ENCODE measurements at places on chromosomes 11 and 22.
A peak's percentile ranks its signal among the peaks of the same experiment; 100 is the strongest.

GRCh38 chr11:59866397-59866796 lies at the start of gene TCN1:
Gene TCN1 (minus strand): TSS chr11:59866487. CDS start chr11:59866470, 17 bp downstream.
- no peak for DNase-seq

DNA sequence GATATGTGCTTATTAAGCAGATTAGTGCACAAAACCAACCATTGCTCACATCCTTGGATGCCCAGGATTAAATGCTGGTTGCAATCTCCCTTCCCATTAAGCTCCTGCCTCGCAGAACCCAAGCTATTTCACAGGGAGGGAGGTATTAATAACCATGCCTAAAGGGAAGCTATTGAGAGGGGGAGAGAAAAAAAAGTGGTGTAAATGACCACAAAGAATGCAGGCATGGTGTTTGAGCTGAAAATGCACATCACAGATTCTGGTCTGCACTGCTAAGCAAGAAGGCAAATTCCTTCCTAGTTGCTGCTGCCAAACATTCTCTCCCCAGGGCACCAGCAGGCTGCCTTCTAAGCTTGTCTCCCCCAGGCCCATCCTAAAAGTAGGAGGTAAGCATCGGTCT lies 92.0 kb upstream of the ISX start:
- no peak for DNase-seq

GRCh38 chr11:63670096-63670432 lies 1.1 kb downstream of the ATL3 start:
- no peak for DNase-seq

DNA sequence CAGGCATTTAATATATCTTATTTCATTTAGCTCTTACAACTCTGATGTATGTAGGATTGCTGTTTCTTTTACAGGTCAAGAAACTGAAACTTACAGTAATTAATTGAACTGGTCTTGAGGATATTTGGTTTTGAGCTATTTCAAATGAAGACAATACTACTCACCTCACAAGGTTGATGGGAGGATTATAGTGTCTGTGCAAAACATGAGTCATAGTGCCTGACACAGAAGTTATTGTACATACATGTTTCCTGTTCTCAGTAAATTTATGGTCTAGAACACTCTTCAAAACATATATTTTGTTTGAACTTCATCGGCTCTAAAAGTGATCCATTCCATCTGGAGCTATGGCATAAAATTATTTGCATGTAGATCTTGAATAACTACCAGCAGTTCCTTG lies 61.9 kb downstream of the CECR2 start:
- DNase-seq, result no peak

DNA sequence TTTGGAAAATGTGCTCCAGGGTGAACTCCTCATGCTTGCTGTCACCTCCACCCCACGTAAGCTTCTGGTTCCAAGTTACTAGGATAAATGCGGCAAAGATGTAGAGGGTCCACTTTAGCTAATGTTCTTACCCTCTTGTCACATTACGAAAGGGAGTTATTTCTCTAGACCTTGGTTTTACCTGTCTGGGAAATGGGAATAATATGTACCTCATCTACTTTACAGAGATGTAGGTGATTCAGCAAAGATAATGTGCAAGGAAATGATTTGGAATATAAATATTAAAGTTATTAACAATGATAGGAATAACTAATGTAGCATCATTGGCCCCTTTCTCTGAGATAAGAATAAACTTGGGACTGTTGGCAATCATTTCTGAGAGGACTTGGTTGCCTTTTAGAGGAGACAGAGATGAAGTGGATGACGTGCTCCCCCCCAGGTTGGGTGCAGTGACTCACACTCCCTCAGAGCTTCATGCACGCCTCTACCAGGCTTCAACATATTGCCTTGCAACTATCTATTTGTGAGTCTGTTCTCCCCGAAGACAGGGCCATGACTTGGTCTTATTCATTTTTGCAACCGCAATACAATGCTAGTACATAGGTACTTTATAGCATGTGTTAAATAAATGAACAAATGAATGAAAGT lies 97.1 kb downstream of the ME3 start:
- DNase-seq, result no peak

DNA sequence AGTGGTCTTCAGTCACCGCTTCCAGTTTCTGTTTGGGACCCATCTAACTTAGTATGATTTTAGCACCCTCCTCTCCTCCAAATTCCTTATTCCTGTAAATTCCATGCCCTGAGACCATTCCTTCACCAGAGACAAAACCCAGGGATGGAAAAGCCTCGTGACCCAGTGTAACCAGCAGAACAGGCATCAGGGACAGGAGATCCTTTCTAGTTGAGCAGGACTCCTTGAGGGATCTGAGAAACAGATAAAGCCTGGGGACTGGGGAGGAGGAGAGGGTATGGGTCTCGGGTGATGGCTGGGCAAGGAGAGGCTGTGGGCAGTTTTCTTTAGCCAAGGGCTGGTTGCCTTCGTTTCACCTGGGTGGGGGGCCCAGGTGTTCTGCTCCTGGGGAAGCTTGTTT lies 40.9 kb downstream of the TEAD1 start:
- DNase-seq, result no peak

DNA sequence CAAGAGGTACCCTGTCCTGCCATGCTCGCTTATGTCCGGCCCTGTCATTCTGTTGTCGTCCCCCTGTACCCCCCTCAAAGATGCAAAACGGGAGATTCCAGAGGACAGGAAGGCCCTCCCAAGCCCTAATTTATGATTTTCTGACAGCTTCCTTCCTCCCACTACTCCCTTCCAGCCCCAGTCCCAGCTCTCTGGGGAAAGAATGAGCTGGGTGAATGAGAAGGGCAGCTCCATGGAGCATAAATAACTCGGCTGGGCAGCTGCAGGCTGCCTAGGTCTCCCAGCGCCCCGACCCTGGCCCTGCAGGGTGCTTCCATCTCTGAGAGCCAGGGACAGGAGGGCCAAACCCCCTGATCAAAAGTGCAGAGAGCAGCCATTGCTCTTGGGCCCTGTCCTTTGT lies 3.9 kb upstream of the EMID1 start:
- no peak for DNase-seq

DNA sequence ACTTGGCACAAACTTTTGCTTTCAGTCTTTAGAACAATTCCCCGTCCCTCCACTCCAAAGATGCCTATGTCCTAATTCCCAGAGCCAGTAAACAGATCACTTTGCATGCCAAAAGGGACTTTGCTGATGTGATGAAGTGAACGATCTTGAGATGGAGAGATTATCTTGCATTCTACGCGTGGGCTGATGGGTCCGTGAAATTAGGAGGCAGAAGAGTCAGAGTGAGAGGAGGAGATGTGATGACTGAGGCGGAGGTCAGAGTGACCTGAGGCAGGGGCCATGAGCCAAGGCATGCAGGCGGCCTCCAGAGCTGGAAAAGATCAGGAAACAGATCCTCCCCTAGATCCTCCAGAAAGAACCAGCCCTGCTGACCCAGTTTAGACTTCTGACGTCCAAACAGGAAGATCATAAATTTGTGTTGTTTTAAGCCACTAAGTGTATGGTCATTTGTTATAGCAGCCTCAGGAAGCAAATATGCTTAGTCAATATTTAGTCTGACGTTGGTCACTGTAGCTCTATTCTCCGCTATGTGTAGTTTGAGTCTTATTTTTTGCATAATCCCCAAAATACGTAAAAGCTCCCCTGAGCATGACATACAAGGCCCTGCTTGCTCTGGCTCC lies 76.0 kb upstream of the TIMP3 start:
- DNase-seq, result no peak

GRCh38 chr11:15801126-15801525 lies 555.2 kb downstream of the SOX6 start:
- DNase-seq, result no peak

GRCh38 chr22:33569559-33569958 lies 350.7 kb downstream of the LARGE1 start:
- no peak for DNase-seq

DNA sequence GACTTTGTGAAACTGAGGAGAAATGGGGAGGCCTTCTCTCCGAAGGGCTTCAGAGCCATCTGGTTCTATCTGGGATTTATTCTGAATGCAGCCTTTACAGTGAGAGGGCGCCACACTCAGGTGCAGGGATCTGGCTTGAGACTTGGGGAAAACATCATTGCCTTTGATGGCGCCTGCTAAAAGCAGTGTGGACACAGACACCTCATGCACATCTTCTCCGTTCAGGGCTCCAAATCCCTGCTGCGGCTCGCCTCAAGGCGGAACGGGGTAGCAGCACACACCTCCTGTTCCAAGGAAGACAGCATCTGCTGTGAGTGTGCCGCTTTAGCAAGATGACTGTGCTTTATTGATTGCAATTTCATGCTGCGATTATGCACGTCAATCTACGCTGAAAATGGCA lies 37.1 kb upstream of the OLFML1 start:
- DNase-seq, result no peak

GRCh38 chr11:113876798-113877669 lies 1.7 kb upstream of the USP28 start:
- DNase-seq, result no peak

GRCh38 chr11:131696690-131697089 lies 326.3 kb downstream of the NTM start:
- DNase-seq, result no peak

DNA sequence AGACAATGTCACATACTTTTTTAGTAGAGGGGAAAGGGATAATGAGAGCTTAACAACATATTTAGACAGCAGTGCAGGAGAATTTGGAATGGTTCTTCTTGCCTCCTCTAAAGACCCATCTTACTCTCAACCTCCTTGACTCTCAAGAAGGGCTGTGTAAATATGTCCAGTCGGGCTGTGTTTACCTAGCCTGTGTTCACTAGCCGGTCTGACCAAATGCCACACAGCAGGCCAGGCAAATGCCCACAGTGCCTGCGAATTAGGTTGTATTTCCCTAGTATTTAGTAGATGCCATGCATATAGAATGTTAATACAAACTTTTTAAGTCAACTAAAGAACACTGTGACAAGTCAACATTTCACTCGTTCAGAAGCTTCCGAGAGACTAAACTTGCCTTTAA lies 51.4 kb upstream of the MTMR2 start:
- no peak for DNase-seq

- no peak for DNase-seq
Measured at GRCh38 chr22:45804319-45804985, 132.8 kb downstream of the ATXN10 start.

GRCh38 chr11:44759743-44760476 lies 33.1 kb downstream of the TSPAN18 start:
- no peak for DNase-seq

GRCh38 chr11:62919898-62920640 lies 1.1 kb downstream of the CHRM1 start:
- DNase-seq, result no peak

DNA sequence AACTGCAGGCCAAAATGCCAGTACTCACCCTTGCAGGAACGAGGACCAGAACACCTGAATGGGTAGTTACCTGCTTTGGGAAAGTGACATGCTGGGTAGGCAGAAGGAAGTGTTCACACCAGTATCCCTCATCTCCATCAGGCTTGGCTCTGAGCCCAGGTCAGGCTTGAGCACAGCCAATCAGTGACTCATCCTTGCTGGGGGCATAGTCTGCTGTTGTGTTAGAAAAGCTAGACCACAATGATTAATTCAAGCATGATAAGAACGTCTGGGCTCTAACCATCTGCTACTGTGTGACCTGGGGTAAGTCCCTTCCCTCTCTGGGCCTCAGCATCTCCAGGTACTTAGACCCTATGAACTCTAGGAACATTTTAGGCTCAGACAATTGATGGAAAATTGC lies 450.4 kb downstream of the MIAT start:
- no peak for DNase-seq

- peak; percentile 77 for DNase-seq
Measured at GRCh38 chr11:62881579-62882430, 1.1 kb downstream of the SLC3A2 start.

- no peak for DNase-seq
Measured at GRCh38 chr11:94183886-94184264, 55.2 kb downstream of the PANX1 start.

DNA sequence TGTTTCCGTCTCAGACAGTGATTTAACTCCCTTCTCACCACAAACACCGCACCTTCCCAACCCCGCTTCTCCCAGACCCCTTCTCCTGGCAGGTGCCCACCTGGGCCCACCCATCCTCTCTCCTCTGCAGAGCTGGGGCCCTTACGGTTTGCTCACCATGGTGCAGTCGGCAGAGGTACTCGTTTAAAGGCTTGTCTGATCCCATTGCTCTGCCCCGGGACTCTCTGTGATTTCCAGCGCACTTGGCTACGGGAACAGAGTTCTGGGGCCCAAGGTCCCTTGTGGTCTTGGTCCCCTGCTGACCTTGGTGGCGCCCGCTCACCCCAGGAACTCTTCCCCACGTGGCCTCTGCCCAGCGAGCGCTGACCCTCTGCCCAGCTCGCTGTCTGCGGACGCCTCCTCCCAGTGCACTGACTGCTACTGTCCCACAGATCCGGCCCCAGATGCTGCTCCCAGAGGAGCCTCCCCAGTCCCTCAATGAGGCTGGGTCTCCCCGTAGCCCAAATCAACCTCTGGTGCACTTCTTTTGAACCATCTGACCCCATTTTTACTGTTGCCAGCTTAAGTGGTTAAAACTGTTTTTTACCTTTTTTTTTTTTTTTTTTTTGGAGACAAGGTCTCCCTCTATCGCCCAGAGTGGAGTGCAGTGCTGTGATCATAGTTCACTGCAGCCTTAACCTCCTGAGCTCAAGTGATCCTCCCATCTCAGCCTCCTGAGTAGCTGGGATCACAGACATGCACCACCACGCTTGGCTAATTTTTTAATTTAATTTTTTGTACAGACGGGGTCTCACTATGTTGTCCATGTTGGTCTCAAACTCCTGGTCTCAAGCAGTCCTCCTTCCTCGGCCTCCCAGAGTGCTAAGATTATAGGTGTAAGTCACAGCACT lies 21.3 kb upstream of the CTSD start:
- no peak for DNase-seq

DNA sequence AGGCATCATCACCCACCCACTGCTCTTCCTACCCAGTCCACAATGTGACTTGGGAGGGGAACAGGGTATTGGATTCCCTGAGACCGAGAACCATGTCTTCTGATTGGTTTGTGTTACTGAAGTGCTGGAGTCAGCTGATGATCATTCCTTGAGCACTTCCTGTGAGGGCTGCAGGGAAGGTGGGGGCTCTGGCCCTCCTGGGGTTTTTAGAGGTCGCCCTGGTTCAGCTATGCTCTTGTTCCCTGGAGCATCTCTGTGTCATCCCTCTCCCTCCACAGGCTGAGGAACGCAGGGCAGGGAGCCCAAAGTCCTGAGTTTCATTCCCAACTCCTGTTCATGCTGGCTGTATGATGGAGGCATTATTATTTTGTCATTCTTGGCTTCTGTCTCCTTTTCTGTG lies 6.7 kb downstream of the ZC3H7B start:
- no peak for DNase-seq

- no peak for DNase-seq
Measured at GRCh38 chr22:39959640-39960447, at the start of gene TMA7B. Gene TMA7B (plus strand): TSS chr22:39960397. CDS start chr22:39964375, 3,978 bp downstream.

GRCh38 chr11:124878759-124879492 lies 13.7 kb downstream of the ROBO3 start:
- no peak for DNase-seq

- DNase-seq, result no peak
Measured at GRCh38 chr11:35675901-35676610, 13.5 kb downstream of the TRIM44 start.

DNA sequence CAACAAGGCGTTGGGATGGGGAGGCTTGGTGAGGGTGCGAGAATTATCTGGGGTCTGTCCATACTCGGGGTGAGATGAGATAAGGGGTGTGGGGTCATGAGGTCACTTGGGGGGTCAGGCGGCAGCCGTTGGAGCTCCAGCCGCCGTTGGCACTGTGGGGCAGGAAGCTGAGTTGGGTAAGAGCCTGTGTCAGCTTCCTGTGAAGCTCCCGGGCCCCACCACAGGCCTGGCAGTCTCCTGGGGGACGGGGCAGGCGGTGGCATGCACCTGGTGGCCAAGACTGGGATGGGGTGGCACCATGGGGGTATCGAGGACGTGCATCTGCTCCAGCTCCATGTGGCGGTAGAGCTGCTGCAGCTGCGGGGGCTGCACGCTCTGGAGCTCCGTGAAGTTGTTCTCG lies 7.1 kb upstream of the MYBPC3 start:
- DNase-seq, result no peak

All from NCI-H774 (cell line).